Type B pancreatic cell (in vitro differentiated cells): ENCODE measurements at places on chromosomes 5 and 9.

GRCh38 chr5:151096001-151096373 is 15.2 kb upstream of the TNIP1 start:
- DNase-seq: no peak

- DNase-seq: no peak
These were observed 72.7 kb downstream of the MTRR start for GRCh38 chr5:7941692-7942091.

DNA sequence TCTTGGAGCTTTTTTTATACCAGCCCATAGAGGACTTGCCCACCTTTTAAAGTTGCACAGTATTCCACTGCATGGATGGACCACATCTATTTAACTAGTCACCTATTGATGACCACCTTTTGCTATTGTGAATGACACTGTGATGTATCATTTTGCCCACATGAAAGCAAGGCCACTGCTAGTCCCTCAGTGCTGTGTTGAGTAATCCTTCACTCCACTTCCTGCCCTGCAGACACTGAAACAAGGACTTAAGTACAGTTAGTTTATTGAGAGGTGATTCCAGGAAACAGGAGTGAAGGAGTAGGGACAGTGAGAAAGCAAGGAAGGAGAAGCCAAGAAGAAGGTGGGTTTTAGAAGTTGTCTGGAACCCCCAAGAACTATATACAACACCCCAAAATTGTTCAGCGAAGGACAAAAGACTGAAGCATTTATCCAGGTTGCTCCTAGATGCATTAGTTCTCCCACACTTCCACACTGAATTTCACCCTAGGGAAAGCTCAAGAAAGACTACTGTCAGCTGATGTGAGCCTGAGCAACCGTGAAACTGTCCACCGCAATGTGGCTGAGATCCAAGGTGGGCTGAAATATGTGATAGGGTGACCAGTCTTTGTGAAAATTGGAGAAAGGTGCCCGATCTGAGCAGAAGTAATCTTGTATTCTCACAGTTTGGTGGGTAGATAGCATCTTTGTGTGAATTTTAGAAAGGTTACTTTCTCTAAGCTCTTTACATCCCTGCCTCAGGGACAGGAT is 45.2 kb upstream of the ANKRD31 start:
- DNase-seq: no peak

- DNase-seq: no peak
These were observed 752 bp downstream of the TSSK1B start for GRCh38 chr5:113433862-113434612.

GRCh38 chr5:146630472-146630871 is 114.5 kb upstream of the GPR151 start:
- DNase-seq: no peak

DNA sequence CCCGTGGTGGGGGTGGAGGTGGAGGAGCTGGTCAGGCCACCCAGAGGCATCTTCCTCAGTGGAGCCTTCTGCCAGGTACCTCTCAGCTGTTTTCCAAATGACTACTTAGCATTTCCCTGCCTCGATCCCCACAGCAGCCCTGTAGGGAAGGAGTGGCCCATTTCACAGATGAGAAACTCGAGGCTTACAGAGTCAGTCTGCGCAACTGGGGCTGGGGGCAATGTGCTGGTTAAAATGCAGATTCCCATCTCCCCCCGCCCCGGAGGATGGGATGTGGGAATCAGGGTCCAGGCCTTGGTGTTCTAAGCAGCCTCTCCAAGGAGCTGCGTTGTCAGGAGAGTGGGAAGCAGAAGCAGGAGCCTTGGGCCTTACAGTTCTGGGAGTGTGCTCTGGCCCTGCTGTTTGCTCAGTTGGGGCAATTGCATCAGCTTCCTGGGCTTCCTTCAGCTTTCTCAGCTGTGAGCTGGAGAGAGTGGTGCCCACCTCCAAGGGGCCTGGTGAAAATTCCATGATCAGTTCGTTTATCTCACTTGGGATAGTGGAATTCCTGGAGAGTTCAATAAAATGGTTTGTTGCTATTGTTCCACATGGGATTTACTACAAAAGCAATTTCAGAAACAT is 19.4 kb downstream of the ERGIC1 start:
- DNase-seq: no peak

DNA sequence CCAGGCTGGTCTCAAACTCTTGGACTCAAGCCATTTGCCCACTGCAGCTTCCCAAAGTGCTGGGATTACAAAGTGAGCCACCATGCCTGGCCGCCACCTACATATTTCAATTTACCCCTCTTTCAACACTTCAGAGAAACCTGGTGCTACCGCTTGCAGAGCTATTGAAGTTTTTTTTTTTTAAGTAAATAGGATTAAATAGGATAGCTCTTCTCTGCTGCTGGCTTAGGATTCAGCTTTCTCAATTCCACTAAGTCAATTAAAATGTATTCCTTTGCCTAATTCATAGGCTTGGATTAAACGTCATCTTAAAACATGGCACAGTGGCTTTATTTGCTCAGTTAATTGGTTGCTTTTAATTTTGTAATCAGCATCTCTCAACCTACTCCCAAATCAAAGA is 41.0 kb downstream of the KIAA1191 start:
- DNase-seq: no peak

DNA sequence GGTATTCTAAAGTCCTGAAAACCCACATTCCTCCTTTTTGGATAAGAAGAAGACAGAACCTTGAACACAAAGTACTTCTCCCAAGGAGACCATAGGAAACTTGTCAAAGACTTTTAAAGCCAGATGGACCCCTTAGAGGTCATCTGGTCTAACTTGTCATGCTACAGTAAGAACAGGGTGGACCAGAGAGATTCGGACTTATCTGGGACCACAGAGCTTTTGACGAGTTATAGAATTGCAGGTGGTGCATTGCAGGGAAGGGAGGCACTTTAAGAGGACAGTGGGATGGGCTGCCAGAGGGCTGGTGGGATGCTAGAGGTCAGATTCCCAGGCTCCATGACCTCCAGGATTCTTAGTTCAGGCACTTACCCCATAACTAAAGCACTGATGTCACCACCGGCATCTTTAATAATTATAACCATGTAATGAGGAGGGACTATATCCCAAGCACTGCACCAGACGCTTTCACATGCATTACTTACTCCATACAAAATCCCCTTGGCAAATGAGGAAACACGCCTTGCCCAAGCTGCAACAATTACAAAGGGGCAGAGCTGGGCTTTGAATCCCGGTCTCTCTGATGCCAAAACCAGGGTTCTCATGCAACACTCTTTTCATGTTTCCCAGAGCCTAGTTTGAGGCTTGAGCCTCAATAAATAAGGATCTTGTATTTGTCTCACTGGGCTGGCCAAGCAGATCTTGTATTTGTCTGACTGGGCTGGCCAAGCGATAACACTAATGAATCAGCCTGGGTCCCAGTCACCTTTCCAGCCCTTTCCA is 12.8 kb upstream of the GPX3 start:
- DNase-seq: no peak

GRCh38 chr5:132223861-132224260 is 3.8 kb downstream of the P4HA2 start:
- DNase-seq: no peak

DNA sequence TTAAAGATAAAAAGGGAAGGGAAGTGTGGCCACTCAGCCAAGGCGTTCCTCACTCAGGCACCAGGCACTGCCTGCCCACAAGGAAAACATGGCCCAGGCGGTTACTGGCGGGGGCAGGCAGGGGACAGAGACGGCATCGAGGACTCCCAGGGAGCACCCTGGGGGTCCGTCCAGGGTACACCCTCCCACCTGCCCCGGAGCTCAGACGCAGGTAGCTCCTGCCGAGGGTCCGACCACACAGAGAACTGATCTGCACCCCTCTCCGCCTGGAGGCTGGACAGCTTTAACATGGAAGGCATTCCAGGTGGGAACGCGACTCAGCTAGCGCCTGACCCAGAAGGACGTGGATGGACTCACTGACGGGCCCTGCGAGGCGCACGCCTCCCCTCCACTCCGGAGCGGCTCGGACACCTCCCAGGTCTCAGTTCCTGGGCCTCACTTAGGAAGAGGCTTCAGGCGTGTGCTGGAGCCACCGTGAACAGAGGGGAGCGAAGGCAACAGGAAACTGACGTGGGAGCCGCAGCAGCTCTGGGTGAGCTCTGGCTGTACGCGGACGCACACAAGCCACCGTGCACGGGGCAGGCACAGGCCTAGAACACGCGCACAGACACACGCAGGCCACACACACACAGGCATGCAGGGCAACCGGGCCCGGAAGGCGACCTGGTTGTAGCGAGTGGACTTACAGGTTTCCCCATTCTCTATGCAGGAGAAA is 47.5 kb downstream of the NKD2 start:
- no peak for DNase-seq

GRCh38 chr9:83451308-83451707 is 86.9 kb downstream of the FRMD3 start:
- no peak for DNase-seq

DNA sequence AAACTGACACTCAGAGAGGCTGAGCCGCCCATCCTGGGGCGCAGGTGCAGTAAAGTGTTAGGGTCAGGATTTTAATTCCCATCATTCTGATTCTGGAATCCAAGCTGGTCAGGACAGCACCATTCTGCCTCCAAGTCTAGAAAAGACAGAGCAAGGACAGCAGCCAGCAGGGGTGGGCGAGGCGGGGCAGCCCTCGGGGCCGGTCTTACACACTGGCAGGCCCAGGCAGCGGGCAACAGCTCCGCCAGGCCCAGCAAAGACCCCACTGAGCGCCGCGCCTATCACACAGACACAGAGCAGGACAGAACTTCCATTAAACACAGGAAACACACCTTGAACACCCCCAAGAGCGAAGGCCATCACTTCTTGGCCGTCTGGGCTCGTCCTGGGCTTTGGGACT is 66.5 kb upstream of the RXRA start:
- no peak for DNase-seq
